ENCODE measurements at places on chromosomes 3 and 15.

DNA sequence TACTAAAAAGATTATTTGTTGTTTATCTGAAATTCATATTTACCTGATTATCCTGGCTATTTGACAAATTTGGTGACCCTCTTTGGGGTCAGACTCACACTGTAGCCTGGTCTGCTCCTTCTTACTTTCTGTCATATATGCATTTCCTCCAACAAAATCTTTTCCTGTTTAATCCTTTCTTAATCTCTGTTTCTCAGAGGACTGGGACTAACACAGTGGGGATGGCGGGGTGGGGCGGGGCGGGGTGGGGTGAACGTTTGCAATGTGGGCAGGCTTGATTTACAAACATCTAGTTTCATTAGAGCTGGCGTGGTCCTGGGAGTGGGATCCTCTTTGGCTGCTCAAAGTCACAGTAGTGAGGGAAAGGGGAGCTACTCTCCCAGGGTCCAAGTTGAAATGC lies 35.3 kb upstream of the CDCP1 start:
- DNase-seq = no peak

- DNase-seq = no peak
Observed at GRCh38 chr3:145882436-145882835, 278.5 kb downstream of the PLOD2 start.

GRCh38 chr3:112653209-112653871 lies 12.4 kb upstream of the CCDC80 start:
- no peak for DNase-seq

GRCh38 chr15:29533647-29534046 lies 264.0 kb upstream of the NSMCE3 start:
- DNase-seq = no peak

DNA sequence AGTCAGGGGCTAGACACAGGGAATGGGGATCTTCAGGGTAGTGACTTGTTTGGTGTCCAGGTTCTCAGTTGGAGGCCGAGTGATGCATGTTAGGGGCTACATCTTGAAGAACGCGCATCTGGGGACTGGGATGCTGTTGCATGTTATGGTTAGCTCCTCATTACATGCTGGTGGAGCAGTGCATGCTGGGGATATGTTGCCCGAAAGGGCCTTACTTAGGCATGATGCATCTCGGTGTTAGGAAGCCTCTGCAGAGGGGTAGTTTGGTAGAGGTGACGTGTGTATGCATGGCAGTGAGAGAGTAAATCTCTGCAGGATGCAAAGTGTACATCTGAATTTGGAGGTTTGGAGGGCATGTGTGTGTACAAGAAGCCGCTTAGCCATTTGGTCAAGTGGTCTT lies 2.4 kb downstream of the EIF4G1 start:
- DNase-seq = no peak

DNA sequence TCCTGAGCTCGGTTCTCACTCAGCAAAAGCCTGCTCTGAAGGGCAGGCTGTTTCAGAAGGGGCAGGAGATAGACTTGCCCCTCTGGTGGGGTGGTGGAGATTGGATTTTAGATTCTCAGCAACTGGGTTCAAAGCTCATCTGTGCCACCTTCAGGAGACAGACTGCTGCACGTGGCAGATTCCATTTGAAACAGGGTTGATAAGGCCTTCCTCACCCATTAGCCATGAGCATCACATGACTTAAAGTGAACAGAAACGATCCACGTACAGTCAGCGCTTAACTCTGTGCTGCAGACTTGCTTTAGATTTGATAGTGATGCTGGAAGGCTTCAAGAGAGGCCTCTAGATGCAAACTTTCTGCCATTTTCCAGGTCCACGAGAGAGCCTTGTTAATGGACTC lies 35.0 kb upstream of the MGLL start:
- no peak for DNase-seq

DNA sequence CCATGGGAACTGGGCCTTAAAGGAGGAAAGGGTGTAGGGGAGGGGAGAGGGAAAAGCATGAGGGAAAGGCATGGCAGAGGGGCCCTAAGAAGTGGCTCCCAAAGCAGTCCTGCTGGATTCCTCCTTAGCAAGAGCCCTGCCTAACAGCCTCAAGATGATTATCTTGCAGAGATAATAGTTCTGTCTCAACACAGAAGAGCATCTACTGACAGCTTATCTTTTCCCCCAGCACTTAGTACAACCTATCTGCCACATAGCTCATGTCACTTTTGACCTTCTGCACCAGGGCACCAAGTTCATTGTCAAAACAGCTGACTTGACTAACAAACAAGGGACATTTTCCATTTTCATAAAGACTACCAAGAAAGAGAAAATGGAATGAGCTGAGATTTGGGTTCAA lies 86.3 kb downstream of the ANP32A start:
- DNase-seq = no peak

GRCh38 chr3:115571413-115571812 lies 51.9 kb upstream of the GAP43 start:
- no peak for DNase-seq

- no peak for DNase-seq
Observed at GRCh38 chr3:38149708-38150107, 11.2 kb downstream of the MYD88 start.

DNA sequence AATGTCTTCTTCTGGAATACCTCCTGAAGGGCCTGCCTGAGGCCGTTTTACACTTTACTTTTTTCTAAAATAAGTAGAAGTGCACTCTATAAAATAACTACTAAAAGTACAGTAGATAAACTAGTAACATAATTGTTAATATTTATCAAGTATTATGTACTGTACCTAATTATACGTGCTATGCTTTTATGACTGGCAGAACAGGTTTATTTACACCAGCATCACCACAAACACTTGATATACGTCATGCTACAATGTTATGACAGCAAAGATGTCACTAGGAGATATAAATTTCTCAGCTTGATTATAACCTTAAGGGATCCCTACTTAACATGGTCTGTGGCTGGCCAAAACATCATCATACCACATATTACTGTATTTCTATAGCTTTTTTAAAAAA lies 29.4 kb downstream of the DLG1 start:
- no peak for DNase-seq

DNA sequence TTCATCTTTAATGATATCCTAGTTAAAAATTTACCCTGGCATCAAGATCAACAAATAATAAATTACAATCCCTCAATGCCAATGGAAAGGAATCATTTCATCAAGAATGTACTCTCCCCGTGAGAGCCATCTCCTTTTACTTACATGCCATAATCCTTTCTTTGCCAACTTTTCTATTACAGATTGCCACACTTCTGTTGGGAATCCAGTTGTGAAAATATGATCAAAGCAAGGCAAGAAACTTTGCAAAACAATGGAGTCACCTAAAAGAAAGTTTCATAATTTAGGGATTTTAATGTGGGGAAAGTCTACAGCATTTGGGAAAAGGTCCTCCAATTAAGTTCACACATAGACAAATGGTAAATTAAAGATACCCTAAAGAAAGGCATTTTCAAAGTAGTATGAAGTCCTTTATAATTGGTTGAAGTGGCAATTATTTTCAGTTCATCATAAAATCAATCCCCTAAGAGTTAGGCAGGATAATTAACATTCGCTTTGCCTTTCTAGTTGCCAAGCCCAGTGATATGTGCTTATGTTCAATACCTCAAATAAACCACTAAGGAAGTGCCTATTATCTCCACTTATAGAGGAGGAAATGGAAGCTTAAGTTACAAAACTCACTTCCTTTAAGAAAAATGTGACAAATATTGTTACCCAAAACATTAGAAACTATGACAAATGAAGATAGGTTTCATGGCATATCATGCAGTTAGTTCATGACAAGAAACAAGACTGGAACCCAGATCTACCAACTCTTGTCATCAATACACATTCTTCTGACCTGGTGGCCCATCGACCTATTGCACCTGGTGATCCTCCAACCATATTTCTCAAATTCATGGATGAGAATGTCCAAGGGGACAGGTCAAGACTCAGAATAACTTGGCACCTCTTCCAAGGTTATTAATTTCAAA lies 49.1 kb downstream of the TRANK1 start:
- no peak for DNase-seq

DNA sequence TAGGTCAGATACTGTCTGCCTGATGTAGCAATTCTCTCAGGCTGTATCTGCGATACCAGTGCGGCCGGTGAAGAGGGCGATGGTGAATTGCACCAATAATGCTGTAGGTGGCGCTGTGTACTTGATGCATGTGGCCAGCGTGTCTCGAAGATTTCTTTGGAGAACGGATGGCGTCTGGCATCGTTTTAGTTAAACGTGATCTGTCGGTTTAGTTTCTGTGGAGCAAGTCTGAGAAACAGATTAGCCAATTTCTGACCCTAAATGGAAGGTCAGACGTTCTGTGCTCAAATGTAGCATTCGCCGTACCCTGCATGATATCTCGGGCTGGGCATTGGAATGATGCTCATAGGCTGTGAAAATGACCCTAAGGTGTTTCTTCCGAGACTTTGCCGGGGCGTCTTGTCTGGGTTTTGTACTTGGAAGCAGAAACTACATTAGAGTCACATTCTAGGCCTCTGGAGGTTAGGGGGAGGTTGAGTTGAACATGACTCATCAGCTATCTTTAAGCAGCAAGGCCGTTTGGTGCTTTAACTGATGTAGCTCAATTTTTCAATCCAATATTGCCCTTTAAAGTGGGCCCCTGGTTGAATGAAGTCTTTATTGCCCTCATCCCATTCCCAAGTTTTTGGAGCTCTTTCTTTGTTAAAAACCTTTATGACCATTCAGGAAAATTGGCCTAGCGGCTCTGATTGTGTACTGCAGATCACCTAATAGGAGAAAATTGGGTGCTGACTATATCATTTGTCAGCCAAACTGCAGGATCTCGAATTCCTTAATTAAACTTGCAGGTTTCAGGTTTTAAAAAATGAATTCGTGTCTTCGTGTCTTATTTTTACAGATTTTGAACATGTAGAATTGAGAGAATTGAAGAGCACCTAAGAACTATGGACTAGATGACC lies 80.0 kb downstream of the SQOR start:
- peak; percentile 51 for DNase-seq

DNA sequence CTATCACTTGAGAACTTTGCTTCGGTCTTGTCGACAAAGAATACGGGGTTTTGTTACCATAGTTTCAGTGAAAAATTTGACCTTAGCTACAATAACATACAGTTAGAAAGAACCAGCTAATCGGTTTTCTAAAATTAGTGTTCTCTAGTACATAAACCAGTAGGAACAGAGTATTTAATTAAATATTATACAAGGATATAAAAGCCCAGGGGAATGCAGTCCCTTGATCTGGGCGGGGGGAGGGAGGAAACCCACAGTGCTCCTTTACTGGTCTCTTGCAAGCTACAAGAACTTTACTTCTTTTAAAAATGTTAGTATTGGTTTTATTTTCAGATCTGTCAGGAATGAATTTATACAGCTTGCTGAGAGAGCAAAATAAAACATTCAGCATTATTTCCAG lies 41.8 kb downstream of the ITPR1 start:
- no peak for DNase-seq

DNA sequence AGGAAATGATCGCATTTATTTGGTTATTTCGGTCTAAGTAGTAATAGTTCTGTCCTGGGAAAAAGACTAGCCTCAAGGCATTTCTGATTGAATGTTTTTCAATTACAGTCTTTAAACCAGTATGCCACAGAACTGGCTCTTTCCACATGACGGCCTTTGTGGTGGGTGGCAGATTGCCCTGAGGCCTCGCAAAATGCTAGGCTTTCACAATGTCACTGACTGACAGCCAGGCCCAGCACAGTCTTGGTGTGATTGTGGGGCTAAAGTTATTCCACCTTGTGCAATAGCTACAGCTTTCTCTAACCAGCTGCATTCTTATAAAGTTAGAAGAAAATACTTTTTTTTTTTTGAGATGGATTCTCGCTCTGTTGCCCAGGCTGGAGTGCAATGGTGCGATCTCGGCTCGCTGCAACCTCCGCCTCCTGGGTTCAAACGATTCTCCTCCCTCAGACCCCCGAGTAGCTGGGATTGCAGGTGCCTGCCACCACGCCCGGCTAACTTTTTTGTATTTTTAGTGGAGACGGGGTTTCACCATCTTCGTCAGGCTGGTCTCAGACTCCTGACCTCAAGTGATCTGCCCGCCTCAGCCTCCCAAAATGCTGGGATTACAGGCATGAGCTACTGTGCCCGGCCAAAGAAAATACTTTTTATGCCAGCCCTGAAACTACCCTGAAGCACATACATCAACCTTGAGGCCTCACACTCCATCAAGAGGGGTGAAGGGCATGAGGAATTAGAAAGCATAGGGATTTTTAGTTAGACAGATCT lies 2.5 kb upstream of the ADIPOQ start:
- no peak for DNase-seq

DNA sequence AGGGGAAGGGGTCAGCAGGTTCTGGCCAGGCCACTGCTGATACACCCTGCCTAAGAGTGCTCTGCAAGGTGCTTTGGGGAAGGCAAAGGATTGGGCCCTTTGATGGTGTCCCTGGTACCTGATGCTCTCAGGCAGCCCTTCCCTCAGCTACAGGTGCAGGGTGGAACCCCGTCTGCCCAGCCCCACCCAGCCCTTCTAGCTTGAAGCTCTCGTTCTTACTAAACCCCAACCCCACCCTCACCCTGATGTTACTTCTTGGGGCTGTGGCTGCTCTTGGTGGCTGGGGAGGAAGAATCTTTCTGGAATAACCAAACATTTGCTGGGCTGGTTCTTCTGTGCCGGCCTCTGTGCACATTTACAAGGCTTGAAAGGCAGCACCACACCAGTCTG lies 6.4 kb downstream of the GNAI2 start:
- DNase-seq = peak; percentile 24

DNA sequence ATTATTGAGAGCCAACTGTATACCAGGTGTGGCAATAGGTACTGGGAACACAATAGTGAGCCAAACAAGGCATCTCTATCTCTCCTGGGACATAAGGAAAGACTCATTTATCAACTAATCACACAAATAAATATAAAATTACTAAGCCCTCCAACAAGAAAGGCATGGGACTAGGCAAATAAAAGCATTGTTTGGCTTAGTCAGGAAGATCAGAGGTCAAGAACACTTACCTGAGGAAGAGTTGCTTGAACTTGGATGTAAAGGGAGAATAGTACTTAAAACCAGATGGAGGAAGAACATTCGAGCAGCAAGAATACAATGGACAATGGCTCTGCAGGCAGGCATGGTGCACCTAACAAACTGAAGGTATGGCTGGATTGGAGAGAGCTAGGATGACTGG lies 300.7 kb downstream of the WDR72 start:
- DNase-seq = no peak

DNA sequence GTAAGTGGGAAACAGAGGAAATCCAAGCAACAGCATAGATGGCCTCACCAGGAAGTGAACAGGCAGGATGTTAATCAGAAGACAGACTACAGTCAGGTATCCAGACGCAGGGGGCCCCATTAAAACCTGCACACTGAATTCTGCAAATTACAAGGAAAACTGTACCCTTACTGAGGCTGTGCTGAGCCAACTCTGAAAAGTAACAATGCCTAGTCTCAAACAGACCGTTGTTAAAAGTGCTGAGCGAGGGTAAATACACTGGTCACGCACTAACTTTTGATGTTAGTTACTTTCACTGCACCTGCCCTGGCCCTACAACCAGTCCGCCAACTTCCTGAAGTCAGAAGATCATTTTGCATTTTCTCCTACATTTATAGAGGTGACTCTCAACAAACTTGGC lies 1.0 kb downstream of the TAMM41 start:
- peak; percentile 12 for DNase-seq

GRCh38 chr3:10280177-10280529 lies 12.6 kb downstream of the GHRL start:
- no peak for DNase-seq

- no peak for DNase-seq
Observed at GRCh38 chr3:124775877-124776276, 45.6 kb downstream of the UMPS start.

GRCh38 chr3:166637984-166638530 lies 742.0 kb downstream of the ZBBX start:
- DNase-seq = no peak
